Thyroid gland (tissue), 4 donors: ENCODE measurements at places on chromosomes 4 and X. TPM values are rescaled to one million over a fixed set of nuclear protein-coding genes. Genes with fewer than 3 reads are reported as not detected.

DNA sequence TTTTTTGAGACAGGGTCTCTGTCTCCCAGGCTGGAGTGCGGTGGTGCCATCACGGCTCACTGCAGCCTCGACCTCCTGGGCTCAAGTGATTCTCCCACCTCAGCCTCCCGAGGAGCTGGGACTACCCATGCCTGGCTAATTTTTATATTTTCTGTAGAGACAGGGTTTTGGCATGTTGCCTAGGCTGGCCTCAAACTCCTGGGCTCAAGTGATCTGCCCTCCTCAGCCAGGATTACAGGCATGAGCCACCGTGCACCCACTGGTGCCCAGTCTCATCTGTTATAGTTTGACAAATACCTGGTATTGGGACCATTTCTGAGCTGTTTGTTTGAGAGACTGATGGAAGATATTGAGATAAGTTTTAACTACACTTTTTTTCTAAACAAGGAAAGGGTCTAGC lies 57.5 kb upstream of the SMIM10 start:
- peak; percentile 8 for DNase-seq

GRCh38 chr4:165031436-165032211 lies at the start of gene TRIM60:
Gene TRIM60, plus strand, starts transcription at chr4:165031999. Its CDS starts 8,074 bp downstream, at chr4:165040073.
- DNase-seq = no peak

DNA sequence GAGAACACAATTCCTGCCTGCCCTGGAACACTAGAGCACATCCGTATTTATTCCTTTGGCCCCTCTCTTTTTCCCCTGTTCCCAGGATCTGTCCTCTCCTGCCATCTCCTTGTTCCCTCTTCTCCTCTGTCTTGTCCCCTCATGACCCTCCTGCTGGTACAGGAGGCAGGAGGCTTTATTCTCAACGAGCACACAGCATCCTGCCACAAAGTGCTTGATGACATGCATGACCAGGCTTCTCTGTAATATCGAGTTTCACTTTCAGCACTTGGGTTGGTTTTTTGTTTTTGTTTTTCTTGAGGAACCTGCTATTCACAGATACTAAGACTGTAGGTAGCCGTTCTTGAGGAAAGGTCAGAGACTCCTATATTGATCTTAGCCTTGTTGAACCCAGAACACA lies 35.3 kb downstream of the NALF2 start:
- peak; percentile 30 for DNase-seq

GRCh38 chr4:109472343-109472761 lies 38.7 kb downstream of the SEC24B start:
- no peak for DNase-seq

- no peak for DNase-seq
Measured at GRCh38 chr4:78032929-78033328, 24.2 kb upstream of the FRAS1 start.

DNA sequence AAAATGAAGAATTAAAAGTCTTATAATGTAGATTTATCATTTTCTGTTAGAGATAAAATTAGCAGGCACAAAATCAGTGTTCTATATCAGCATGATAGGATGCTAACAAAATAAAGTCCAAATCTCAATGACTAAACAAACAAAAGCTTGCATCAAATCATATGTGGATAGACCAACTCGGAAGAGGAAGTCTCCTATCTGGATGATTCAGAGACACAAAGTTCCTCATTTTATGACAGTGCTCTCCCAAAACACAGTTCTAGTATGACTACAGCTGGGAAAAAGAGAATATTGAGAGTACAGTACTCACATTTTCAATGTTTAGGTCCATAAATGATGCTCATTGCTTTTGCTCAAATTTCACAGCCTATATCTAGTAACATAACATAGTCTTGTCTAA lies 376.1 kb upstream of the CTSO start:
- no peak for DNase-seq

DNA sequence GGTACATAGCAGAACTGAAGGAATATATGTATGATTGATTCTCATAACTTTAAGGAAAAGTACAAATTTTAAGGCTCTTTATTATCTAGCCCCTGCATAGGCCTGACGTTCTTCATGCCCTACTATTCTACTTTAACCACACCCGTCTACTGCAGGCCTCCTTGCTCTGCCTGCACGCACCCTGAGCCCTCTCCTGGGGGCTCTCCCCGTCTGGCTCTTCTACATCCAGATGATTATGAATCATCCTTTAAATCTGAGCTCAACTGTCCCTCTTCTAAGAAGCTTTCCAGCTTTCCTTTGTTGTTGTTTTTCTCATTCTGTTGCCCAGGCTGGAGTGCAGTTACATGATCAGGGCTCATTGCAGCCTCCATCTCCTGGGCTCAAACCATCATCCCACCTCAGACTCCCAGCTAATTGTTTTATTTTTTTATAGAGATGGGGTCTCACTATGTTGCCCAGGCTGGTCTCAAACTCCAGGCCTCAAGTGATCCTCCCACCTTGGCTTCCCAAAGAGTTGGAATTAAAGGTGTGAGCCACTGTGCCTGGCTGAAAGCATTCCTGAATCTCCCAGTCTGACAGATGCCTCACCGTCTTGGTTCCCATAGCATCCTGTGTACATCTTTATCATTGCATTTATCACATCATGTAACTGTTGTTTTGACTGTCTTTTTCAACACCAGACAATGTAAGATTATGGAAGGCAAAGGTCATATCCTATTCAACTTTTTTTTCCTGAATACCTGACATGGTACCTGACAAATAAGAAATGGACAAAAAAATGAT lies 89.2 kb downstream of the WDFY3 start:
- DNase-seq = no peak

- DNase-seq = peak; percentile 58
Measured at GRCh38 chr4:124262211-124263179, 450.0 kb downstream of the ANKRD50 start.

DNA sequence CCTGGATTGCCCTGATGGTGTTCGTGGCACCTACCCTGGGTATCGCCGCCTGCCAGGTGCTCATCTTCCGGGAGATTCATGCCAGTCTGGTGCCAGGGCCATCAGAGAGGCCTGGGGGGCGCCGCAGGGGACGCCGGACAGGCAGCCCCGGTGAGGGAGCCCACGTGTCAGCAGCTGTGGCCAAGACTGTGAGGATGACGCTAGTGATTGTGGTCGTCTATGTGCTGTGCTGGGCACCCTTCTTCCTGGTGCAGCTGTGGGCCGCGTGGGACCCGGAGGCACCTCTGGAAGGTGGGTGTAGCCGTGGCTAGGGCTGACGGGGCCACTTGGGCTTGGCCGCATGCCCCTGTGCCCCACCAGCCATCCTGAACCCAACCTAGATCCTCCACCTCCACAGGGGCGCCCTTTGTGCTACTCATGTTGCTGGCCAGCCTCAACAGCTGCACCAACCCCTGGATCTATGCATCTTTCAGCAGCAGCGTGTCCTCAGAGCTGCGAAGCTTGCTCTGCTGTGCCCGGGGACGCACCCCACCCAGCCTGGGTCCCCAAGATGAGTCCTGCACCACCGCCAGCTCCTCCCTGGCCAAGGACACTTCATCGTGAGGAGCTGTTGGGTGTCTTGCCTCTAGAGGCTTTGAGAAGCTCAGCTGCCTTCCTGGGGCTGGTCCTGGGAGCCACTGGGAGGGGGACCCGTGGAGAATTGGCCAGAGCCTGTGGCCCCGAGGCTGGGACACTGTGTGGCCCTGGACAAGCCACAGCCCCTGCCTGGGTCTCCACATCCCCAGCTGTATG lies 1.8 kb downstream of the AVPR2 start:
- DNase-seq = no peak

DNA sequence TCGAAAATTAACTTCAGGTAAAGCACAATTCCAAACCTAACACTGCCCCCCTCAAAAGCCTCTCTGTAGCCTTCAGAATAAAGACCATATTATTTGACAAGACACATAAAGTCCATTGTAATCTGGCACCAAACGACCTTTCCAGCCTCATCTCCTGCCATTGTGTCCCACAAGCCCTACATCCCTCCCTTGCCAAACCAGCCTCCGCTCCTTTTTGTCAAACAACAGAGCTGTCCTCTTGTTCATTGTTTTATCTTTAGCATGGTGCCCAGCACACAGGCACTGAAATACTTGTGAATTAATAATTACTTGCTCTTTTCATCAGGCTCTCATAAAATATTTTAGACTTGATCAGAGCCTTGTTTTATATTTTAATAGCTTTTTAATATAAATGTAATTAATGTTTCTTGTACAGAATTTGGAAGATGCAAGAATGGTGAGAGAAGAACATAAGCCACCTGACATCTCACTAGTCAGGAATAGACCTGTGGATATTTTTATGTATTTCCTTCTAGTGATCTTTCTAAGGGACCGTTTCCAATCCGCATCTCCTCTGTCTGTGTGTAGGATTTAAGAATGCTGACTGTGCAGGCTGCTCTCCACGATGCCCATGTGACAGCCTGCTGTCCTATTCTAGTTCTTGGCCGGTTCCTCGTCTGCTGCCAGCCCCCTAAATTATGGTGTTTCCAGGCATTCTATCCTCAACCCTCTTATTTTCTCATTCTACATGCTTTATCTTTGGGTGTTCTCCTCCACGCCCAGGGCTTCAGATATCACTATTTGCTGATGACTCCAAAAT lies 3.0 kb upstream of the IRF2 start:
- DNase-seq = no peak

GRCh38 chr4:186347743-186348142 lies 81.8 kb downstream of the F11 start:
- DNase-seq = peak; percentile 17

- no peak for DNase-seq
Measured at GRCh38 chr4:168981460-168981859, 28.6 kb downstream of the CBR4 start.

DNA sequence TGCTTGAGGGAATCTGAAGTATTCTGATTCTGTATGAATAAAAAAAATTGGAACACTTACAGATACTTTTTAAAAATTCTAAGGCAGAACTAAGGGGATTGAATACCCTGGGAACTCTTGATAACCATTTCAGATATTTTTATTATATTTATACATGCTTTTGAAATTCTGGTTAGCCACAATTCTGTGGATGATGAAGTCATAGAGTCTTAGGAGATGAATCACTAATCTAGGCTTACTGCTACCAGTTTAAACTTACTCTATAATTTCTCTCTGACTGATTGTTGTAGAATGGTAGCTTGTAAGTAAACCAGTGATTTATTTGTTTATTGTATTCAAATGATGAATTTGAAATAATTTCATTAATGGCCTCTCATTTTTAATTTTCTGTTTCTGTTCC lies 11.4 kb upstream of the SLAIN2 start:
- no peak for DNase-seq

DNA sequence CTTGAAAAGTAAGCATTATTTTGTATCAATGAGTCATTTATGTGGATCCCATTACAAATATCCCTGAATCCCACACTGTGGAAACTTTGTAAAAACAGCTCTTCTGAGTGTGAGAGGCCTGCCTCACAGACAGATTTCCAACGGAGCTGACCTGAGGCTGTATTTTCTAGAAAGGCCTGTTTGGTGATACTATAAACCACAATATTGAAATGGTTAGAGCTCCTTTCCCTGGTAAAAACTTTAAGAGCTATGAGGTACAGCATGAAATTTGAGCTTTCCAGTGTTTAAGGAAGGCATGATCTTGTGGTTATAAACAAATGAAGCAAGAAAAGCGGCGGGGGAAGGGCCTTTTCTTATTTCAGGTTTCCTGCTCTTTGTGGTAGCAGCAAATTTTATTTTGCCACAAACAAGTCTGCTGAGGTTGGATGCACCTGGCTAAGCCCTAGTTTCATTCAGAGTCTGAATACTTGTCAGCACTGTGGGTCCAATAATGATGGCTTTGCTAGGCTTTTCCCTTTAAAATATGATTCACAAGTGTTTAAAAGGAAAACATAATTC lies 86.8 kb upstream of the ETNPPL start:
- no peak for DNase-seq

GRCh38 chr4:173488656-173489055 lies 41.4 kb downstream of the HAND2 start:
- DNase-seq = no peak

- DNase-seq = peak; percentile 15
Measured at GRCh38 chr4:98565681-98566301, 92.6 kb downstream of the TSPAN5 start.

DNA sequence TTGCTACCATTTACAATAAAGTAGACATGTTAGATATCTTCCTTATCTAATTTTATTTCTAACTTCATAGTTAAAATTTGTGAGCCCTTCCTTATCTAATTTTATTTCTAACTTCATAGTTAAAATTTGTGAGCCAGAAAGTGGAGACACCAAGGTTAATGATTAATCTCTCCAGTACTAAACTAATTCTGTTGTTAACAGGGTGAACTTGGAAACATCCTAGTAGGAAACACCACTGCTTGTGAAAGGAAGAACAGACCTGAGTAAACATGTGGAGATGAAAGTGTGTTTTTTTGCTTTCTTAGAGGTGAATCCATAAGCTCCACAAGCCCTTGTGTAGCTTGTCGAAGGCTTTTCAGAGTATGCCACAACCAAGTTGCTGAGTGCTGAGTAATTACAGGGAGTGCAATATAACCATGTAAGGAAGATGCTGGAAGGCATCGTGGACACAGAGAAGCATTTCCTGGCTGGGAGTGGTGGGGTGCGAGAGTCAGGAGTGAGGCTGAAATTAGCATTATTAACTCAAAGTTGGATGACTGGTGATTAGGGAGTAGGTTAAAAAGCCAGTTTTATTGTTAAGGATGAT lies 118.6 kb upstream of the NEIL3 start:
- no peak for DNase-seq

DNA sequence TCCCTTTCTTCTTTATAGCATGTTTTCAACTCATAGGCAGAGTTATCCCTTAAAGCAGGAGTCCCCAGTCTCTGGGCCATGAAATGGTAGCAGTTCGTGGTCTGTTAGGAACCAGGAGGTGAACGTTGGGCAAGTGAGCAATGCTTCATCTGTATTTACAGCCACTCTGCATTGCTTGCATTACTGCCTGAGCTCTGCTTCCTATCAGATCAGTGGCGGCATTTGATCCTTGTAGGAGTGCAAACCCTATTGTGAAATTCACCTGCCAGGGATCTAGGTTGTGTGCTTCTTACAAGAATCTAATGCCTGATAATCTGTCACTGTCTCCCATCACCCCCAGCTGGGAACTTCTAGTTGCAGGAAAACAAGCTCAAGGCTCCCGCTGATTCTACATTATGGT lies 39.8 kb downstream of the DTHD1 start:
- DNase-seq = no peak

DNA sequence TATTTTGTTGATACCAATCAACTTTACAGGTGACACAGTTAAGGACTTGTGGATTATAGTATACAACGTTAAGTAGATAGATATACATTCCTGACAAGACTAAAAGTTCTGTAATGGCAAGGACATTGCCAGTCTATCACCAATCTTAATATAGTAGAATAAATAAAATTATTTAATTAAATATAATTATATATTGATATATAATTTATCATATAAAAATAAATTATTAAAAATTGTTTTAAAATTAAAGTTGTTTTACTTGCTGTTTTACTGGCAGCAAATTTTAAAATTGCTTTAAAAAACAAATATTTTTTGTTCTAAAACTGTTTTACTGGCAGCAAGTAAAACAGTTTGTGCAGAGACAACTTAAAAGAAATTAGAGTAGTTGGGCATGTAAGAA lies 18.7 kb downstream of the TNIP3 start:
- DNase-seq = no peak

- DNase-seq = no peak
Measured at GRCh38 chrX:133994576-133994975, 9.2 kb upstream of the GPC3 start.

FATE1 gene
- total RNA-seq = 4.7 TPM

GPR50 gene
- total RNA-seq = not detected

SFRP2 gene
- total RNA-seq = 41.3 TPM

PDLIM3 gene
- total RNA-seq = 243 TPM

CCDC110 gene
- total RNA-seq = 6.8 TPM

TSPAN5 gene
- 48.0 TPM for total RNA-seq

NXT2 gene
- 15.0 TPM for total RNA-seq

ERVMER34-1 gene
- 1.1 TPM for total RNA-seq

LONRF3 gene
- total RNA-seq = 32.1 TPM

ATP8A1 gene
- total RNA-seq = 253 TPM

CFP gene
- 2.3 TPM for total RNA-seq

FHL1 gene
- 313 TPM for total RNA-seq

MAGEB17 gene
- 0.40 TPM for total RNA-seq

PNMA6F gene
- not detected for total RNA-seq
